ENCODE measurements at places on chromosomes 12 and 14.

DNA sequence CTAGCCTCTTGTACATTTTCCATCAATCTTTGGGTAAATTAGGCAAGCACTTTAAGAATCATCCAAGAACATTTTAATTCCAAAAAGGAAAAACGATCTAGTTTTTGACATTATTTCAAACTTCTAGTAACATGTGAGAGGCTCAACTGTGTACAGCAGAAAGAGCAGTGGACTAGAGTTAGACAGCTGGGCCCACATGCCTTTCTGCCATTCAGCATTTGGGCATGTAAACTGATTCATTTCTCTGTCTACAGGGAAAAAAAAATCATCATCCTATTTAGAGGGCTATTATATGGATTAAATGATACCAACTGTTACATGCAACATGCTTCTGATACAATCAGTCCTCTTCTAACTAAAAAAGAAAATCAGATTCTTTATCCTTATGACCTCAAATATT is 17.7 kb downstream of the ATP2B1 start:
- no peak for DNase-seq

- DNase-seq: no peak
Observed at GRCh38 chr14:102828151-102828550, 50.9 kb downstream of the TRAF3 start.

DNA sequence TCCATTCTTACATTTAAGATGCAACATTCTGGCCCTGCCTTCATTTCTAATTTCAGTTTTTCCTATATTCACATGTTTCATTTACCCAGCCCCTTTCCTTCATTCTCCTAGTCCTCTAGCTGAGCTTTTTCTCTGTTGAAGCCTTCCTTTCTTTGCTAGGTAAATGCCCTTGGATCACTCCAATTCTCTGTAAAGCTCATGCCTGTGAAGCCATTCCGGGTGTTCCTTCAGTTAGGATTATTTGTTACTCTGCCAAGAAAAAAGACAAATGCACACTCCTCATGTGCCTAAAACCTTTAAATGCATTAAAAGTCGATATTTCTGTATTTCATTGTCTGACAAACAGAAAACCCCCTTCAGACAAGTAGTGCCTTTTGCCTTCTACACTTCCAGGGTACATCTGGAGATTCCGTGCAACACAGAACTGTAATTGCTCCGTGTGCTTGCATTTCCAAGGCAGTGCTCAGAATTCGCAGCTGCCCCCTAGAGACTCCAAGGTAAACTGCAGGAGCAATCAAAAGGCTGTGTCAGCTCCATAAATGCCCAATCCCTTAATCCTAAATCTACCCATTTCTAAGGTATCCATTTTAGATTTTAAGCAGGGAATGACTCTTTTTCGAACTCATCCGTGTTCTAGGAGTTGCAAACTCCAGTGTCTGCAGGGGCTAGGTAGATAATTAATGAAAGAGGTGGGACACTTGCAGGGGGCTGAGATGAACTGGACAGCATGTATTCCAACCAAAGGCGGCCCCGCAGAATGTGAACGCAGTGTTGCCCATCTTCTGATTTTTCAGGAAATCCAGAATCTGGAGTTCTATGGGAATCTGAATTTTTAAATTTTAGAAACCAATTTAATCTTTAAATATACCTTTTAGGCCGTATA is 320.2 kb downstream of the GRIN2B start:
- DNase-seq: peak; percentile 38

DNA sequence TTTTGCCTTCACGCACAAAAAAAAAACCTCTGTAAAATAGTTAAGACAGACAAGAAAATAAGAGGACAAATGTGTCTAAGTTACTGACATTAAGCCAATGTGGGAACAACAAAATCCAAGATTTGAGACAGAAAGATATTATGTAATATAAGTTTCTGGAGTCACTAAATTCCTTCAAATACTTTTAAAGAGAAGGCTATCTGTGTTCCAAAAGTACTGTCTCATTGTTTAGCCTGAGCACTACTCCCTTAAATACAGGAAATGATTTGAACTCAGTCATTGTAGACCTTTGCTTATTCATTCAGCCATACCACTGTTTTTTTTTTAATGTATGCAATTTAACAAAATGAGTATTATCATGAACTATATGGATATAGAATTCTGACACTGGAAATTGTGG is 82.7 kb upstream of the KITLG start:
- DNase-seq: no peak

DNA sequence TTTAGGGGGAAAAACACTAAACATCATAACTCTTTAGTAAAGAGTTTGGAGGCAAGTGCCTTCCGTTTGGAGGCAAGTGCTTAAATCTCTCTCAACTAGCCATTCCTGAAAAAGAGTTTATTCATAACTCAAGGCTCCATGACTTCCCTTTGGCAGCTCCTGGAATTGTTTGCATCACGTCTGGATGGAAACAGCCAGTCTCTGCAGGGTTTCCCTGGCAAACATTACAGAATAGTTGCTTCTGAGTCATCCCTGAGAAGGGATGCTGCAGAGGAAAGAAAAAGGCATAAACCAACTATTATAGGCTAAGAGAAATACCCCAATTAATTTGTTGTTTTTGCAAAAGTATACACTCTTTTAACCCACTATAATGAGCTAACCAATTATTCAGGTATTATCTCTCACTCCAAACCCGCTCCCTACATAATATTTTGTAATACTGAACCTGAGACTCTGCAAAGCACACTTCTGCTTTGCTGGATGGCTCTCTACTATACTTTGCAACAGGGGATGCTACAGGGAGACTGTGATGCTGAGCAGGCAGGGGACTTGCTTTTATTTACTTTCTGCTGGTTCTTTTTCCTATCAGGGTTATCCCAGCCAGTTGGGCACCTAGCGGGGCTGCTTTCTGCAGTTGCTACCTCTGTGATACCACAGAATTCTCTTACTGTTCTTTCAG is 497.7 kb downstream of the FUT8 start:
- DNase-seq: no peak

DNA sequence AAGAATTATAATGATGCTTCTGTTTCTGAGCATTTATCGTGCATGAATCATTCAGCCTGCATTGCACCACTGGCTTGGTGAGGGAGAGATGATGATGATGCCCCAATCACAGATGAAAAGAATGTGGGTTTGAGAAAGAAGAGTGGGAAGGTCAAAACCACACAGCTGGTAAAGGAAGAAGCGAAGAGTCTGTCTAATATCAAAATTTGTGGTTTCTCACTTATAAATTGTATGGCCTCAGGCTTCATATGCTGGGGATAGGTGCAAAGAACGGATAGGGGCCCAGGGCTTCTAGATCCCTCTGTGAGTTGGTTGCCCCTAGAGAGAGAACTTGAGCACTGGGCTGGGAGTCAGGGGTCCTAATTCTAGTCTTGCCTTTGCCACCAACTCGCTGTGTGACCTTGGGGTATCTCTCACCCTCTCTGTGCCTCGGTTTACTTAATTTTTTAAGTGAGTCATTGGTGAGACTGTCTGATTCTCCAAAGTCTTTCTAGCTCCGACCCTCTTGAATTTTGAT is 2.2 kb downstream of the OASL start:
- peak; percentile 61 for DNase-seq

DNA sequence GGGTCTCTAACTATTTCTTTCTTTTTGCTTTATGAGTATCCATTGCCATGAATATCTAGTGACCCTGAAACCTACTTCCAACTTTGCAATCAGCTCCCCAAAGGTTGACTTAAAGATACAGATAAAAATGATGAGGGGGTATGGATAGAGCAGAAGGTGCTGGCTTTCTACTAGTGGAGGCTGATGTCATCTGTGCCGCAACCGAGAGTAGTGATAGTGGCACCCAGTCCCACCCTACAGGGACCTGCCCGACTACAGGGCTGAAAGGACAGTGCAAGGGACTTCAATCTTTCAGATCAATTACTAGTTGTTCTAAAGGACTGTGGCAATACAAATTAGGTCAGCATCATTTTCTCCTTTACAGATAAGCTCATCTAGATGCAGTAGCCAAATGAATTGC is 806.0 kb downstream of the VRK1 start:
- DNase-seq: no peak

DNA sequence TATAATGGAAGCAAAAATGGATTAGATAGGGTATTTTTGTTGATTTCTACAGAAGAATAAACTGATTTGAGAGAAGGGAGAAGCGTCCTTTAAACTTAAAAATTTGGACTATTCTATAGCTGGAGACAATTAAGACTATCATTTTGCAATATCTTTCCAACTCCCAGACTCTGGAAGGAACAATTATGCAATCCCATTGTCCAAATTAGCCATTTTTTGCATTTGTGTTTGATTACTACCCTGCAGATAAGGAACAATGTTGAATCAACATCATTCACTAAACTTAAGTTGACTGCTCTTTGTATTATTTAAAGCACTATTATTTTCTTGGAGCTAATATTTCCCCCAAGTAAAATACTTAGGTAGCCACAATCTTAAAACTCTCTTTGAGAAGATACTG is 34.8 kb upstream of the SELPLG start:
- no peak for DNase-seq

DNA sequence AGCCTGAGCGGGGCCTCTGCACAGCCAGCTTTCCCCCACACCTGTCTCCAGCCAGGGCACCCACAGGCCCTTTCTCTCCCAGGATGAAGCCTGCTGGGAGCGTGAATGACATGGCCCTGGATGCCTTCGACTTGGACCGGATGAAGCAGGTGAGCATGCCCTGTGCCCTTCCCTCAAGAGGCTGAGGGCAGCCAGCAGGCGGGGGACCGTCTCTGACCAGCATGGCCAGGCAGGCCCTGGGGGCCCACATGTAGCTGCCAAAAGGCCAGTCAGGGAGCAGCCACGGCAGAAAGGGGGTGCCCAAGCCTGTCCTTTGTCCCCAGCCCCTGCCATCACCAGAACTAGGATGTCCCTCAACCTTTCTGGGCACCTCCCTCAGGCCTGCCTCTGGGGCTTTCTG is 18.3 kb downstream of the DEGS2 start:
- DNase-seq: no peak

GRCh38 chr12:106740818-106741217 is 33.7 kb upstream of the RIC8B start:
- DNase-seq: no peak

DNA sequence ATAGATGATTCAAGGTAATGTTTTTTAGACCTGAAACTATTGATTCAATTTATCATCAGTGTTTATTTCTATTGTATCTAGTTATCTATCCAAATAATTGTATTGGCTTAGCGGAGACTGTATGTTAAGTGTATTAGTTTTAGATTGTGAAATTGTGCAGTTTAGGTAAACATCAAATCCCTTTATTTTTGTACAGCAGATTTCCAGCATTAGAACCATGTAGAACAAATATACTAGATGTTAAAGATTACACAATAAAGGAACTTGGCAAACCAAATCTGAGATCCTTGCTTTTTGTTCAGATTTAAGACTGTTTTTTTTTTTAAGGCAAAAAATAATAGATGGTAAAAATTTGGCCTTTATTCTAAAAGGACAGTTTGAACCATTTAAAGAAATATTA is 39.3 kb downstream of the PPM1A start:
- no peak for DNase-seq

DNA sequence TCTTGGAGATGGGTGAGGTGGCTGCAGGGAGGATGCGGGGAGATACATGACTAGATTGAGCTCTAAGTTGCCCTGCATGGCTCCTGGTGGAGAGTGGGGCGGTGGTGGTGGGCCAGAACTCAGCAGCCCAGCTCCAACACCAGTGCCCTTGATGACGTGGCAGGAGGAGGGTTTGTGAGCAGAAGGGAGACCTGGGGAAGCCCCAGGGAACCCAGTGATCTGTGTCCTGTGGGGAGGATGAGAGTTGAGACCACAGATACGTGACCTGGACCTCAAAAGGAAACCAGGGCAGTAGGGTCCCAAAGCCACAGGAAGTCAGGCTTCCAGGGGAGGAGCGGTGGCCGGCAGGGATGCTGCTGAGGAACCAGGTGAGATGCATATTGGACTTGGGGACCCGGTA is 989.1 kb upstream of the TMEM132C start:
- no peak for DNase-seq

- DNase-seq: no peak
Observed at GRCh38 chr14:44966601-44967336, 4.8 kb downstream of the TOGARAM1 start.

- DNase-seq: no peak
Observed at GRCh38 chr12:113302886-113303640, 31.8 kb downstream of the SLC8B1 start.

- DNase-seq: no peak
Observed at GRCh38 chr14:89252887-89253532, 164.0 kb downstream of the FOXN3 start.

DNA sequence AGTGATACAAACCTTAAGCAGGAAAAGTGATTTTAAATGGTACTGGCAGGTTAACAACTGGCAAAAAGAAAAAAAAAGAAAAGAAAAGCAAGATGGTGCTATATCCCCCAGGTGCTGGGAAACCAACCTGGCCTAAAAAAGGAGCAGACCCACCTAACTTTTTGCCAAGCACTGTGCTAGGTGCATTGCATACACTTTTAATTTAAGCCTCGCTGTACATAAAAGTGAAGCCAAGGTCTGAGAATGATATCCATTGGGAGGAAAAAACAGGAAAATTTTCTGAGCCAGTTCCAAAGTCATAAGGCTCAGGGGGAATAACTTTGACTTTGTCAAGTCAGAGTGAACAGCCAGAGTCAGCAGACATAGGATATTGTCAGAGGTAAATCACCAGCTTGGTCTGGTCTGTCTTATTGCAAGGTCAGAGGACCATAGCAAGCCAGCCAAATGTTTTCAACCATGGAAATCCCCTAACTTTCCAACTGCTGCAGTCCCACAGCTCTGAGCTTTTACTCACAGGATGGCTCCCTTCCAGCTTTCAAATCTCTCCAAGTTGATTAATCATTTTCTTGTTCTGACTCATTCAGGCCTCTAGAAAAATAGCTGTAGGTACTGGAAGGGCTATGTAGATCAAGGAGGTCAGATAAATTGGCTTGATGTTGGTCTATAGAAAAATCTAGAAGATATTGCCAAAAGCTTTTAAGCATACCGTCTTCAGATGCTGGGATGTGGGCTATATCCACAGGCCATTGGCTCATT is 412.9 kb downstream of the RAD51B start:
- DNase-seq: peak; percentile 99

DNA sequence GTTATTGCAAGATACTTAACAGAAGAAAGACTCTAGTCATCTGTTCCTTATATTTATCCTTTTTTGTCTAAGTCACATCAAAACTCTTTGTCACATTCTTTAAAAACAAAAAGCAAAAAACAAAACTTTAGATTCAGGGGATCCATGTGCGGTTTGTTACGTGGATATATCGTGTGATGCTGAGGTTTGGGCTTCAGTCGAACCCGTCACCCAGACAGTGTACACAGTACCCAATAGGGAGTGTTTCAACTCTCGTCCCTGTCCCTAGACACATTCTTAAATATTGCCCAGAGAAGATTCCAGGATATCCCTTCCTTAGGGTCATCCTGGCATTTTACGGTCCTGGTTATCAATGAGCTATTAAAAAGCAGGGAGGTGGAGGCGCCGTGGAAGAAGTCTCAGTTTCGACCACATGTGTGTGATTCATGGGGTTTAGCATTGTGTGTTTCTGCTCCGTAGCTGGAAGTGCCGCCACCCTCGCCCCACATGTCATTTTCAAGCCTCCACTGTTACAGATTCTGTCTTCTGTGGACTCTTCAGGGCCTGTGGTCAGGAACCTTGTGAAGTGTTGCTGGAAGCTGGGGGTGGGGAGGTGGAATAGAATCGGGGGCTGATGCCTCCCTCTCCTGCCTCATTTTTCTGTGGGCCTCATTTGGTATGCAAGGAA is 19.9 kb downstream of the CCND2 start:
- no peak for DNase-seq
